Stimulated activated CD8-positive, alpha-beta memory T cell treated with anti-CD3 and anti-CD28 coated beads, Interleukin-4, amount 100 ng/mL, for 48 hours (primary cell): ENCODE measurements at places on chromosomes 13 and 19.

DNA sequence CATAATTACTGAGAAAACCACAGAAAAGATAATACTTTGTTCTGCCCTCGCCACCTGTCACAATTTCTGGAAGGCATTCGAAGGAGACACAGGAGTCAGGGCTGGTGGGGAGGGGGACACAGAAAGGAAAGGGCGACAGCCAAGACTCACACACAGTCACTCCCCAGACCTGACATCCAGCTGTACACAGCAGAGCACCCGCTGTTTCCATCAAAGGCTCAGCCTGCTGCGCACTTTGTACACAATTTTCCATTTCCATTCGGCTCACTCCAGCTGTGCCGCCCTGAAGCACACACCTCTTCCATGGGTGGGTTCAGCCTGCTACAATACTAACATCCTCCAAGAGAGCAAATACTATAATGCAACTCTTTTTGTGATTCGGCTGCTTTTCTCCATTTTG, 38.0 kb downstream of the STK24 start:
- no peak for DNase-seq

GRCh38 chr19:30049846-30050667, 108.0 kb downstream of the URI1 start:
- no peak for DNase-seq

- DNase-seq, result no peak
Observed at GRCh38 chr13:89988206-89988605, 1359.3 kb upstream of the MIR17HG start.

GRCh38 chr19:1665565-1666047, 13.2 kb upstream of the TCF3 start:
- no peak for DNase-seq

DNA sequence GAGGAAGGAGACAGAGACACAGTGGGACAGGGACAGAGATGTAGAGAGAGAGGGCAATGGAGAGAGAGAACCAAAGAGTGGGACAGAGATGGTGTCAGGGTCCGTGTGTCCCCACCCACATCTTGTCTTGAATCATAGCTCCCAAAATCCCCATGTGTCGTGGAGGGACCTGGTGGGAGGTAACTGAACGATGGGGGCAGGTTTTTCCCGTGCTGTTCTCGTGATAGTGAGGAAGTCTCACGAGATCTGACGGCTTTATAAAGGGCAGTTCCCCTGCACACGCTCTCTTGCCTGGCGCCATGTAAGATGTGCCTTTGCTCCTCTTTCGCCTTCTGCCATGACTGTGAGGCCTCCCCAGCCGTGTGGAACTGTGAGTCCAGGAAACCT, 7.5 kb upstream of the PLA2G4C start:
- no peak for DNase-seq

DNA sequence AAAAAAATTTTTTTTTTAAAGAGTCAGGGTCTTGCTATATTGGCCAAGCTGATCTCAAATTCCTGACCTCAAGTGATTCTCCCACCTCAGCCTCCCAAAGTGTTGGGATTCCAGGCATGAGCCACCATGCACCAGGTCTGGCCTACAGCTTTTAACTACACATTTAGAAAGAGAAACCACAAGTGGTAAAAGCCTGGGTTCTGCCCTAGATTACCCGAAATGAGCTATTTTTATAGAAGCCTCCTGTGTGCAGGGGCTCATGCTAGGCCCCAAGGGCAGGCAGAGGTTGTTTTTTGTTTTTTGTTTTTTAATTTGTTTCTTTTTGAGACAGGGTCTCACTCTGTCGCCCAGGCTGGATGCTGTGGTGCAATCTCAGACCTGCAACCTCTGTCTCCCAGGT, 14.0 kb upstream of the MYADM start:
- no peak for DNase-seq

DNA sequence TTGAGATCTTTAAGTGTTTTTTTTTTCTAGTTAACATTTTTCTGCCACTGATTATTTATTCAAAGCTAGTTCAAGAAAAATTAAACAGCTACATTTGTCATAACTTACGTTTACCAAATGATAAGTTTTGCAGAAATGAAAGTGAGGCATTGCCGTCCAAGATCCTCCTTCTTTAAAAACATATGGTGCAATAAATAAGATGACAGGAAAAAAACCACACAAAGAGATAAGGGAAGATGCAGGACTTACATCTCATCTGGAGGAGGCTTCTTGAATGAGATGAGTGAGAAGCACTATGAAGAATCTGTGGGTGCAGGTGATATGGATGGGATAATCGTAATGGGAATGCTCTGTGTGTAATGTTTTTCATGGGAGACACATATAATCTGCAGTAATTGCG, 12.4 kb downstream of the TNFSF13B start:
- no peak for DNase-seq

DNA sequence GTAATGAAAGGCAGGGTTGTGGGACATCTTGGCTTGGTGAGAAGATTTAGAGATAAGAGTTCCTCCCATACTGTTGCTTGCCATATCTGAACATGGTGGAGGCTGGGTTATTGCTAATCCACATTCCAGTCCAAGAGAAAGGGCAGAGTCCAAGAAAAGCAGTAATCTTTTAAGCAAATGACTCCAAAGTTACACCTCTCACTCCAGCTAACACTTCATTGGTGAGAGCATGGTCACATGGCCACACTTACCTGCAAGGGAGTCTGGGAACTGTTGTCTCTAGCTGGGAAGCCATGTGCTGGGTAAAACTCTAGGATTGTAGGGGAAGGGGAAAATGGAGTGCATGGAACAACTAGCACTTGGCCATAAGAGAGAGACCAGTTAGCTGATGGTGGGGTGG, 5.6 kb downstream of the C19orf81 start:
- no peak for DNase-seq

- peak; percentile 79 for DNase-seq
Observed at GRCh38 chr19:49896863-49897621, at the start of gene IL4I1. IL4I1 (minus strand) TSS chr19:49896887; CDS start chr19:49896160, 727 bp downstream.

DNA sequence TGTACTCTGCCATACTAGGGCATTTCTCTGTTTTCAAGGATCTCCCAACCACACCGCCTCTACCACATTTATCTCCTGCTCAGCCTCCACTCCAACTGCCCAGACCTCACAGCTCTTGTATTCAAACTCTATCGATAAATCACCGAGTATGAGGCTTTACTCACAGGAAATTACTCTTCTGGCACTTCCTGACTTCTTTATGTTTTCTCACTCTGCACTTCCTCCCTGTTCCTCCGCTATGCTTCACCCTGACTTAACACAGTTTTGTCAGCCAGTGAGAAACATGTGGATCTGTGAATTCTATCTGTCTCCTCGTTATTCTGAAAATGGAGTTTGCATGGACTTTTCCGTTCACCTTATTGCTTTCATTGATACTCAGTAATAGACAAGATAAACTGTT, 2.6 kb upstream of the CARD8 start:
- peak; percentile 44 for DNase-seq

DNA sequence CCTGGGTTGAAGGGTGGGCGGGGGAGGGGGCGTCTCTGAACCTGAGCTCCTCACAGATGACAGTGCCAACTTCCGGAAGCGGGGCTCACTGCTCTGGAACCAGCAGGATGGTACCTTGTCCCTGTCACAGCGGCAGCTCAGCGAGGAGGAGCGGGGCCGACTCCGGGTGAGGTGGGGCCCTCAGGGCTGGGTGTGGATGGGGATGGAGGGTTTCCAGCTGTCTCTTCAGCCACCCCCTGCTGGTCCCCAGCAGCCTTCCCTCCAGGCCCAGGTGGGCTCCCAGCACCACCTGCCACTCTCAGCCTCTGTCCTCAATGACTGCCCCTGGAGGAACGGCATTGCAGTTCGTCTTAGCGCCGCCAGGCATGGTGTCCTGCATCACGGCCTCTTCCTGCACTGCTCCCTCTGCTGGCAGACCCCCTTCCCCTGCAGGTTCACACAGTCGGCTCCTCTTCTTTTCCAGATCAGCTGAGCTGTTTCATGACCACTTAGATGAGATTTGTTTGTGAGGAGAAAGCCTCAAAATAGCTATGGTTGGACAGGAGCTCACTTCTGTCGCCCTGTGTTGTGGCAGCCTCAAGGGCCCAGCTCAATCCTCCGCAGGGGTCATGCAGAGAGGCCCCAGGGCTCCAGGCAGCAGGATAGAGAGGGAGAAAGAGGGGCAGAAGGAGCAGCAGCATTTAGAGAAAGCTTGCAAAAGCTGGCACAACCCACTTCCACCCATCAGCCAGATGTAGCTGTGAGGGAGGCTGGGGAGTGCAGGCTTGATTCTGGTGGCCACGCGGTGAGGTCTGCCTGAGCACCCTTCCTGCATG, 2.5 kb upstream of the GARIN5A start:
- DNase-seq, result peak; percentile 53

- peak; percentile 55 for DNase-seq
Observed at GRCh38 chr13:99418103-99418842, 83.0 kb upstream of the TM9SF2 start.

DNA sequence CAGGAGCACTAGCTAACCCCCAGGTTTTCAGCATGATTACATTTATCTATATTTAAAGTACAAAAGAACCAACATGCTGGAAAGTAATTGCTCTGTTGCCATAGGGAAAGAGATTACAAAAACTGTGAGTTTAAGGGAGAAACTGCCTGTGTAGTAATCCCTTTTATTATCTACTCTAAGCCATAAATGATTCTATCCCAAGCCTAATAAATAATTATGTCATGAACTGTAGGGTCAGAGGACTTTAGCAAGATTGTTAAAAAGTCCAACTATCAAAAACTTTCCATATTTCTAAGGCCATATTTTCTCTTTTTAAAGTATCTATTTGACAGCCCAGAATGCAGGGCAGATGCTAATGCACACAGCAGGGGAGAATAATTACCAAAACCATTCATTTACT, 573.8 kb upstream of the MIR17HG start:
- no peak for DNase-seq

- no peak for DNase-seq
Observed at GRCh38 chr13:32142115-32142514, 110.5 kb downstream of the FRY start.

DNA sequence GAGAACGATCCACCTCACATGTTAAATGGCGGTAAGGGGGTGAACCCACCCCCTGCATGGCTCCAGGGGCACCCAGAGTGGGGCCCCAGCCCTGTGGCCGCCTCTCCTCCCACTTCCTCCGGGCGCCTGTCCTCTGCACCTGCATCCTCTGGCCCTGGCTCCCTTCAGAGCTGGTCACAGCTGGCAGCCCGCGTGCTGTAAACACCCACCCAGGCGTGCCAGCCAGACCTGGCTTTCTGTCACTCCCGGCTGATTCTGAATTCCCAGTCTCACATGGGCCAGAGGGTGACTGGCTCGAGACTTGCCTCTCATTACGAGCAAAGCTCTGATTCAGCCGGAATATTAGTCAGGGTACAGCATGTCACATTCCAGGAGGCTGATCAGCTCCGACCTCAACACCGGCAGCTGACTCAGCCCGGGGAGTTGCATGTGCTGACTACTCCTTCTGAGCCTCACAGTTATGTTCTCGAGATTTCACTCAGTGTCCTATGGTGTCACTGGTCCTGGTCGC, 75.1 kb downstream of the GNG7 start:
- DNase-seq, result peak; percentile 65

- DNase-seq, result no peak
Observed at GRCh38 chr19:30671622-30672051, 299.5 kb downstream of the ZNF536 start.
